ENCODE measurements at places on chromosomes 7 and 10.

DNA sequence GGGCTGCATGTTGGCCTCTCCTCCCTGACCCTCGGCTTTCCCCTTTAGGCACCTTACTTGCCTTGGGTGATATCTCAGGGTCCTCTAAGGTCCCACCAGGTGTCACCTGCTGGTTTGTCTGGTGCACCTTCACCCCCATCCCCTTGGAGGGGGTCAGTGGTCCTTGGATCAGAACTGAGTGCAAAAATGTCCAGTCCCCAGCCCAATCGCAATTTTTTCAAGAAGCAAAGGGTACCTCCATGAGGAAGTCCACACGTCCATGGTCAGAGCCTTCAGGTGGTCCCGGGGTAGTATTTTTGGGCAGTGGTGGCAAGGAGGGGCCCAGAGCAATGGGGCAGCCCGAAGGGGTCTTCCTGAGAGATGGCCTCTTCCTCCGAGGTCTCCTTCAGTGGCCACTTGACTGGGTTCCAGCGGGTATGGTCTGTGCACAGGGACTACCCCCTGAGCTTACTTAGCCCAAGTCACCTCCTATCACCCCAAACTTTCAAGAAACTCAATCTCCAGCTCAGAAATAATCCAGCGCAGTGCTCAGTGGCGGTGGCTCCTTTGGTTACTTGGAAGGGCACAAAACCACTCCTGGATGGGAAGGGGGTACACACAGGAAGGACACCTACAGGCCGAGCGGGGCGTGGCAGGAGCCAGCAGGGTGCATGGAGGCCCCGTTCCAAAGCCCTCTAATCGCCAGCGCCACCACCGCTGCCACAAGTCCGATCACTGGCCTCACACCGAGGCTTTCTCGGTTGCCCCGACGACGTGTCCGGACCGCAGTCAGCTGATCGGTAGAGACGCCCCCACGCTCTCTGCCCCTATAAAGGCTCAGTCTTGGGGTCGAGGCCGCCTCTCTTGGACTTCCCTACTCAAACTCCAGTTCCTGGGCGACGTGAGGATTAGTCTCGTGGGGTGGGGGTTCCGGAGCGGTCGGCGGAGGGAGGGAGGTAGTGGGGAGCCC, 4.5 kb downstream of the SAP25 start:
- peak; percentile 72 for DNase-seq

- no peak for DNase-seq
Observed at GRCh38 chr7:157552295-157552993, 215.6 kb downstream of the DNAJB6 start.

GRCh38 chr10:127135844-127136577, 60.4 kb downstream of the INSYN2A start:
- DNase-seq, result no peak

DNA sequence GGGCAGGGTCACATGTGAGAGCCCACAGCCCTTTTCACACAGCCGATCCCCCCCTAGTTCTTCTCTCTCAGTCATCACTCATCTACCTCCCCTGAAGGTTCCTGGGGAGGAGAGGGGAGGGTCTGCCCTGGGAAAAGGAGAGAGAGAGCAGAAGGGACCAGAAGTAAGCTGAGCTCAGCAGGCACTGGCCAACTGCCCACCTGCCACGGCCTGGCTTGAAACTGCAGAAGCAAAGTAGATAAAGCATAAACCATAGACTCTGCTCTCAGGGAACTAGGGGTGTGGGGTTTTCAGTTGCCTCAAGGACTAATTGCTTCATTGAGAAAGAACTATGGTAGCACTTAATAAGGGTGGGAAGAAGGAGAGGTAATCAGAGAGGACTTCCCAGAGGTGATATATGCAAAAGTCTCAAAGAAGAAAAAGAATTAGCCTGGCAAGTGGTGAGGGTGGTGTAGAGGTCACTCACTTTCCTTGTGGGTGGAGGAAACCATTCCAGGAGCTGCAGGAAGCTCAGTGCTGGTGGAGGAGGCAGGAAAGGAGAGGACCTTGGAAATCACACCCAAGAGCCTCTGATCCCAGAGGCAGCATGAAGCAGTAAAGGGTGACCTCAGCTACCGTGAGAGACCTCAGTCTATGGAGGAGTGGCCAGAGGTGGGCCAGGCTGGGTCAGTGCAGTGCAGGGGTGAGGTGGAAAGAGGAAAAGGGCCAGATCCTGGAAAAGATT, 17.2 kb downstream of the PILRA start:
- no peak for DNase-seq

- DNase-seq, result no peak
Observed at GRCh38 chr10:129364949-129365348, 102.1 kb upstream of the MGMT start.

All from suppressor macrophage treated with lipopolysaccharide for 1 hour (primary cell).